Colonic mucosa (tissue), 4 donors: ENCODE measurements at places on chromosomes 3 and 15. TPM values are rescaled to one million over a fixed set of nuclear protein-coding genes. Genes with fewer than 3 reads are reported as not detected.

GRCh38 chr3:132592216-132592615, 4.9 kb upstream of the ACKR4 start:
- DNase-seq = no peak

- DNase-seq = no peak
These were observed 42.1 kb upstream of the RARB start for GRCh38 chr3:25385807-25386460.

Gene CA12
- total RNA-seq = 339 TPM

- no peak for DNase-seq
These were observed 47.8 kb downstream of the ATP2B2 start for GRCh38 chr3:10457560-10457959.

GRCh38 chr3:143171141-143171980, 51.8 kb downstream of the CHST2 start:
- DNase-seq = no peak

Gene HGD
- total RNA-seq = 37.6 TPM
